ENCODE measurements at places on chromosomes 6 and 20.

DNA sequence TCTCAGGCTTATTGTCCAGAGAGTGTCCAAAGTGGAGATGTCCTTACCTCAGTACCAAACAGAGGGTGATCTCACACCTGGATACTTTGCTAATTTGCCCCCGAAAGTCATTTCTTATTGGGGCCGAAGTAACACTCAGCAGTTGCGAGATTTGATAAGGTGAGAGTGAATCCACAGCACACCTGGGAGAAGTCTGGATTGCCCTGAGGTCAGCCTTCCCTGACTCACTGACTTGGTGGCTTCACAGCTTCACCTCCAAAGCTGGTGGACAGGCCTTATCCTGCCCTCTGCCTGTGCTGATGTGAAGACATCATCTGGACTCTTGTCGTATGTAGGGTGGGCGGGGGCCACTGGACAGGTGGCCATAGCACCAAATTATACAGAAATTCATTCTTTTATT lies 101.9 kb upstream of the ARMC2 start:
- H3K27ac ChIP-seq = no peak overlapping the region
- DNase-seq = no peak
- peaks cover 44% of the 10 kb centered on the region for H3K27me3 ChIP-seq
- H3K4me3 ChIP-seq = no peak overlapping the region

GRCh38 chr6:90124874-90125510 lies 171.7 kb downstream of the BACH2 start:
- H3K27ac ChIP-seq = no peak overlapping the region
- DNase-seq = no peak
- no peak overlapping the region for H3K4me3 ChIP-seq
- no peaks in the 10 kb centered on the region for H3K27me3 ChIP-seq

DNA sequence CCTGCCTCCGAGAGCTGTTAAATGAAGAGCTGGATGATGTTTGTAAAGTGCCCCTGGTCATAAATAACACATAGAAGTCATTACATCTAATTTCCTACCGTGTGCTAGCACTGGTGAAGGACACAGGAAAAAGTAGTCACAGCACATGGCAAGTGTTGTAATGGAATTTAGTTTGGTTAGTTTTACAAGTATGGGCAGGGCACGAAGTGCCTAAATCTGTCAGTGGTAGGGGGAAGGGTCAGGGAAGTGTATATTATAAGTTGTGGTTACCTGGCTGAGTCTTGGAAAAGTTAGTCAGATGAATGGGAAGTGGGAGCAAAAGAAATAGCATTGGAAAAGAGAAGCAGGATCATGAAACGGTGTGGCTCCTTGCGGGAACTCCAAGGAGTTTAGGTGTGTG lies 1.6 kb downstream of the RIPPLY2 start:
- H3K27ac ChIP-seq = no peak overlapping the region

DNA sequence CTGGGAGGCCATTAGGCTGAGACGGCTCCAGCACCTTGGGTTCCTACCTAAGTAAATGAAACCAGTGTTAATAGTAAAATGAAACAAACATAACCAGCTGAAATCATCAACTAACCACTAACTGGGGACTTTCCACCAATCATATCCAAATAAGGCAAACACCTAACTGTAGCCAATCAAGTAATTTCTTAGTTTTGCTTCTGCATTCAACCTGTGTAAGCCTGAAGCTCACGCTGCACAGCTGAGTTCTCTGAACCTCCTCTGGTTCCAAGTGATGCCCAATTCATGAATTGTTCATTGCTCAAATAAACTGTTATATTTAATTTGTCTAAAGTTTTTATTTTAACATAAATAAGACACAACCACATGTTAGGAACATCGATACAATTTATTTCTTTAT lies 22.5 kb downstream of the KLHL32 start:
- H3K36me3 ChIP-seq = no peaks in the 10 kb centered on the region
- no peak overlapping the region for H3K27ac ChIP-seq
- no peaks in the 10 kb centered on the region for H3K27me3 ChIP-seq
- peaks cover 3% of the 10 kb centered on the region for H3K4me1 ChIP-seq
- no peak overlapping the region for H3K4me3 ChIP-seq

DNA sequence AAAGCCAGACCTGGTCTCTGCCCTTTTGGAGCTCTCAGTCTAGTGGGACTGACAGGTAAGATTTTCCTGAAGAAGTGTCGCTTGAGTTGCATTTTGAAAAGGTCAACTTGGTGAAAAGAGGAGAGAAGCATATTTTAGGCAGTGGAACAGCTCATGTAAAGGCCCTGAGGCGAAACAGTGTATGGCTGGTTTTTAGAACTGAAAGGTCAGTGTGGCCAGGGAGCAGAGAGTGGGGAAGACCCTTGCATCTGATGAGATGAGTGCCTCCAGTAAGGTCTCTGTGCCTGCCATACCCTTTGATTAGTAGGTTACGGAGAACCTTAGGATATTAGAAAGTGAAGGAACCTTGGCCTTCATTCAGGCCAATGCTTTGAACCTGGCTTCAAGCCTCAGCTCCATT lies 55.9 kb upstream of the SAYSD1 start:
- no peak overlapping the region for H3K4me3 ChIP-seq
- no peak for DNase-seq
- peaks cover 3% of the 10 kb centered on the region for H3K4me1 ChIP-seq
- no peak overlapping the region for H3K27ac ChIP-seq

DNA sequence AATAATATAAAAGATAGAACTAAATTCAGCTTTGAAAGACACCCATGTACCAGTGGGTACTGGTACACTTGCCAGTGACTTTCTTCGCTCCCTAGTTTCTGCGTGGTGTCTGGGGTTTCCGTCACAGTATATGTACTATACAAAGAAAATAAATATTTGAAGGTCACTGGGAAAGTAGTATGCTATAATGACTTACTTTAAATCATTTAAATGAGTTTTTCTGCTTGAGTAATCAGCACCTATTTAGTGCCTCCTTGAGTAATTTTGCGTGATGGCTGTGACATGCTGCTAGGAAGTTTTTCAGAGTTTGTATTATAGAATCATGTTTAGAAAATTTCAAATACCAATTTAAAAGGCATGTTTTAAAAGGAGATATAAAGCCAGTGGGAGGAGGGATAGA lies 3.2 kb upstream of the CTCFL start:
- peaks cover 7% of the 10 kb centered on the region for H3K27me3 ChIP-seq
- no peaks in the 10 kb centered on the region for H3K36me3 ChIP-seq
- DNase-seq = no peak
- no peak overlapping the region for H3K27ac ChIP-seq
- peaks cover under 1% of the 10 kb centered on the region for H3K4me1 ChIP-seq
- no peak overlapping the region for H3K4me3 ChIP-seq

GRCh38 chr20:46936415-46937156 lies 41.9 kb downstream of the EYA2 start:
- no peak for DNase-seq
- H3K36me3 ChIP-seq = no peaks in the 10 kb centered on the region
- peaks cover 9% of the 10 kb centered on the region for H3K27me3 ChIP-seq
- no peak overlapping the region for H3K4me3 ChIP-seq

DNA sequence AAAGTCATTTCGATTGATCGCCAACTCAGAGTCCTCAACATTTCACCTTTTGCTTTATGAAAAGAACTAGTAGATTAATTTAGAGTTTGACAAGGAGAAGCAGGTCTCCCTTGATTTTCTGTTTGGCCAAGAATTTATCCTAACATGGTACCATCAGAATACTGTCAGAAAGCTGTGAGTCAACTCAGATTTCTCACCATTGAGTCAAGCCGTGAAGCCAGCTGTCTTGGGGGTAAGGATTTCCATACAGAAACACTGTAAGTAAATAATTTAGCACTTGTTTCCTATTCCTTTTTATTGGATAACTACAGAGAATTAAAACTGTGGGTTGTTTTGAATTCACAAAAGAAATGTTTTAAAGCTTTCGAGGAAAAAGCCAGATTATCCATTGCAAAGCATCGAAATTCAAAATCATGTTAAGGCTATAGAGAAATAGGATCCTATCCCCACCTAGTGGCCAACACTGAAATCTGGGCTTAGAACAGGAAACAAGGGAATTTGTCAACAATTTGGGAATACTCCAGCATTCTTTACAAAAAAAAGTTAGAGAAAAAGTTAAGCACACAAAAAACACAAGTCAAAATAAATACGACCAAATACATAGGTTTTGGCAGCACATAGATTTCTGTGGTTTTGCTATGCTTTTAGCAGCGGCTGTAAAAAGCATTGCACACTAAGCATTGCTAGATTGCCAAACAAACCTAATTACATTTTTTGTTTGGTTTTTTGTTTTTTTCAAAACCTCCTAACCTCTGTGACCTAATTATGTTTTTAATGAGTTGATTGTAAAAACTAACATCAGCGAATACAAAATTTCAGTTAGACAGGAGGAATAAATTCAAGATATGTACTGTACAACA lies 44.2 kb downstream of the COL11A2 start:
- no peak for DNase-seq
- H3K4me3 ChIP-seq = no peak overlapping the region
- H3K27me3 ChIP-seq = peaks cover 30% of the 10 kb centered on the region
- H3K36me3 ChIP-seq = peaks cover 2% of the 10 kb centered on the region
- no peak overlapping the region for H3K27ac ChIP-seq
- peaks cover 4% of the 10 kb centered on the region for H3K4me1 ChIP-seq

Measured in activated naive CD8-positive, alpha-beta T cell treated with anti-CD3 and anti-CD28 coated beads, Interleukin-2, amount 10 ng/mL, durations not matched to agents 7 days and 5 days (primary cell).